ENCODE measurements at places on chromosomes 16 and 17.
A peak's percentile ranks its signal among the peaks of the same experiment; 100 is the strongest.

GRCh38 chr17:59366773-59367656 is 35.6 kb downstream of the YPEL2 start:
- no peak for DNase-seq

- no peak for DNase-seq
Measured at GRCh38 chr17:61710546-61710945, 119.5 kb upstream of the NACA2 start.

DNA sequence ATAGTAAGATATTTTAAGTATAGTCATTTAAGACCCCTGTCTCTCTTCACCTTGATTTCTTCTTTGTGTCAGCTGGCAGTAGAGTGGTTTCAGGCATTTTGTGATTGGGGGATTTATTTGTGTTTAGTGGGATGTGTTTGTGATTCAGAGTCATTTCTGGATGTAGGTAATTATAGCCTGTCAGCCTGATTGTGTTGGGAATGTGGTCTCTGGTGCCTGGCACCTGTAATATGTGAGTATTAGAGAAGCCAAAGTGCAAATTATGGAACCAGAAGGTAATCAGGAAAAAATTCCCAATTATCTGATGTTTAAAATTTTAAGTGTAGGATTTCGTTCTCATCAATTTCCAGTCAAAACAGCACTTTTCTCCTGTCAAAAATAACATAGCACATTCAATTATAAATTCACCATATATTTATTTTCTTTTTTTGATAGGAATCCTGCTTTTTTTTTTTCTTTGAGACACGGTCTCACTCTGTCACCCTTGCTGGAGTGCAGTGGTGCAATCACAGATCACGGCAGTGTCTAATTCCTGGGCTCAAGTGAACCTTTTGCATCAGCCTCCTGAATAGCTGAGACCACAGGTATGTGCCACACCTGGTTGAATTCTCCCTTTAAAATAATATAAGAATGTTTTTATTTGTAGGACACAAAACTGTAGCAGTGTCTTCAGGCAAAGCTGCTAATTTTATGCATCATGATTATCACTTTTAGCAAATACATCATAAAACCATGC is 42.7 kb downstream of the ATF7IP2 start:
- no peak for DNase-seq

DNA sequence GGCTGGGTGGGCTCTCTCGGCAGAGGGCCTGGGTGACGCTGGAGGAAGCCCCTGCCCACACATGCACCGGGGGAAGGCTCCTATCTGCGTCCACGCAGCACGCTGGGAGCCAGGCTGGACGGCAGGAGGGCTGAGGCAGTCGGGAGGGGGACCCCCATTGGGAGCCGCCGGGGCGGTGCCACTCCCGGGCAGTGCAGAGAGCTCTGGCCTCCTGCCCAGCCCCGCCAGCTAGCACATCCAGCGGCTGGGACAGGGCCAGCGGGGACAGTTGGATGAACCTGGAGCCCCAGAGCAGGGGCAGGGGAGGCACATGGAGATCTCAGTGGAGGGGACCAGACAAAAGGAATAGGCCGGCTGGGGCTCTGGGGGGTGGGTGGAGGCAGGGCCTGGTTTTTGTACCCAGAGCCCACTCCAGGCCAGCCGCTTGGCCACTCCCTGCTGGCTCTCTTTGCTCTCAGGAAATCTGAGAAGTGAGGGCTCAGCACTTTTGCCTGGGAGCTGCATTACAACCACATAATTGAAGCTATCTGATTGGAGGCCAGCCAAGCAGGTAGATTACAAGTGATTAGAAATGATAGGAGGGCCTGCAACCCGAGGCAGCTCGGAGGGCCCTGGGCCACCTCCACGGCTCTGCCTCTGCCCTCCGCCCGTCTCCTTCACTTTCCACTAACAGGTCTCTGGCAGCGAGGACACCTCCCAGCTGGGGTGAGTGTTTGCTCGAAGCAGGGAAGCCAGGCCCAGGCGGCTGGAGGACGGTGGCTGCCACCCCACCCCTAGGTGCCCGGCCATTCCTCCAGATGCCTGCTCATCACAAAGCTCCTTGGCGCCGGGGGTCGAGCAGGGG is 40.1 kb downstream of the ENGASE start:
- no peak for DNase-seq

DNA sequence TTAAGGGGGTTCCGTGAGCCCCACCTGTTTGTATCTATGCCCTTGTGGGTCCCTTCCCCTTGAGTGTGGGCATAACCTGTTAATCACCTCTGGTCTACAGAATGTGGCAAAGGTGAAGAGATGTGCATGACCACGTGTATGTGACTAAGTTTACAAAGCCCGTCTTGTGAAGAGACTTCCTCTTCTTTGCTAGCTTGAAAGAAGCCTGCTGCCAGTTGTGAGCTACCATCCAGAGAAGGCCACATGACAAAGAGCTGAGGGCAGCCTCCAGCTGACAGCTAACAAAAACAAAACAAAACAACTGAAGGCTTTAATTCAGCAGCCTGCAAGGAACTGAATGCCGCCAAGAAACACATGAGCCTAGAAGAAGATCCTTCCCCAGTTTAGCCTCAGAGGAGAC is 112.0 kb downstream of the AXIN2 start:
- DNase-seq: no peak

DNA sequence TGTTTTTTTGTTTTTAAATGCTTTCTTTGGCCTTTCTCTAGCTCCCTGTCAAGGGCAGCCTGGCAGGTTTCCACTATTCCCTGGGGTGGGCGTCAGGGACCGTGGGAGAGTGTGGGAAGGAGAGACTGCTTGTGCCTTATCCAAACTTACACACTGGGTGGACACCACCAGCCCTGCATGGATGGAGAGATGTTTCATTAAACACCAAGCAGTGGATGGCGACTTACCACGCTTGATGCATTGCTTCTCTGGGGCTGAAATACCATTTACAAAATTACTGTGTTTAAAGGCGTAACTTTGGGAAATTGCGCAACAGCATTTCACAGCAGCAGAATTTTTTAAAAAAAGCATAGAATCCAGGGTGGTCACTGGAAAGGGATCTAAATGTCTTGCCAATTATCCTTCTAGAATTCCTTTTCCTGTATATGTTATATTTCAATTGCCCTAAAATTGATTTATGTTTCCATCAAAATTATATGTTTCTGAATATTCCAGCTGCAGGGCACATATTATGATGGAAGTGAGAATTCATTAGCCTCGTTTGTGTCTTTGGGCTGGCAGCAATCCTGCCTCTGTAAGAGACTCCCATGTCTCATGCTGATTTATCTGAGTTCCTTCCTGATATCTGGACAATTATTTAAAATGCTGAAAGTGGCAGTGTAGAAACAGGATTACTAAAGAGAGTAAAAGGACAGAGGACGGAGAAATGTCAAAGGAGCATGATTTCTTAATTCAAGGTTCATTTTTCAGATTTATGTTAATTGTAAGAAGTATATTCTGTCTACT is 247.3 kb downstream of the GRIN2A start:
- no peak for DNase-seq

DNA sequence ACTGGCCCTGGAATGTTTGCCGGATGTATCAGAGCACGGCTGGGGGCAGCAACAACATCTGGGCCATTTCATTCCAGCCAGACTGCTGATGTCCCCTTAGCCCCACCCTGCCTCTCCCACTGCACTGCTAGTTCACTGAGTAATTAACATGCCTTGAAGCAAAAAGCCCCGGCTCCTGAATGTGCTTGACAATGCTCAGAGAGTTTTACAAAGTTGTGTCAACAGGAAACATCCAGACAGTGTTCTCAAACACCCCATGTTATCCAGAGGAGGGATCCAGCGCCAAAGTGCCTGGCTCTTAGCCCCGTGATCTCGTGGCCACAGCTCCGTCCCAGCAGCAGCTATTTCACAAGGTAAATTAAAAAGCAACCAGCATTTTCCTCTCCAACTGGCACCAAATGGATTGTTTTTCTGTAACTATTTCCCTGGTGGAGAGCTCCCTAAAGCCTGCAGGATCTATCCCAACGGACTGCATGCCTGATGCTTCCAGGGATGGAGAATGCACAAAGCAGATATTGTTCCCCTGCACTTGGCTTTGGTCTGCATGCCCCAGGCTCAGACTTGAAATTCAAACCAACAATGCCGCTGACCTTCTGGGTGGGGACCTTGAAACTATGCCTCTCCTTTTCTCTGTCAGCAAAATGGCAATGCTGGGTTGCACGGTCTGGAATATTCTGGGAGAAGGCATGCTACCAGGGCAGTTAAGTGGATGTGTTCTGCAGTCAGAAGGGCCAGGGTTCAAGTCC is 115.6 kb upstream of the CDH5 start:
- no peak for DNase-seq

DNA sequence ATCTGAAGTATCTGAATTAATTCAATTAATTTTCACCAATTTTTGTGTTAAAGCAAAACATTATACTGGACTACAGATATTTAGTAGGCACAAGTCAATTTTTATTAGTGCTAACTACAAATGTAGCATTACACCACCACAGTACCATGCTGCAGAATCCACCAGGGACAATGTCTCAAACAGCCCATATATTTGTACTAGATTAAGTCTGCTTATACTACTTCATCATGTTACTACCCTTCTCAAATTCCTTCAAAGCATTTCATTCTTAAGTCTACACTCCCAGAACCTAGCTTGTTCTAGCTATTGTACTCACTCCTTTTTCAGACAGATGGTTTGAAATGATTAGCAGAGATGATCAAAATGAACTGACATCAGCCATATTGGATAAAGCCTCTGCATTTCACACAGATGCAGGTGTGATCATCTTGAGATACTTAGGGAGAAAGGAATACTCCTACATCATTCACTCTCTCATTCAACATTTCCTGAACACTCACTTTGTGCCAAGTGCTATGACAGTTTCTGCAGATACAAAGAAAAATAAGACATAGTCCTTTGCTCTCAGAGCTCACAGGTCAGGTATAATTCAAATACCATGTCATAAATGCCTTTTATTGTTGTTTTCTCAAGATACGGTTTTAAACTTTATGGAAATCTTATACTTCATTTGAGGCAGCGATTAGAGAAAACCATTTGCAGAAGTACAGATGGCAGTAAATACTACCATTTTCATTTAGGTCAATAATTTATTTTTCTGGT is 47.7 kb downstream of the SMURF2 start:
- DNase-seq: no peak

- DNase-seq: peak; percentile 68
Measured at GRCh38 chr17:76121932-76122430, 18.4 kb upstream of the EXOC7 start.

GRCh38 chr17:46194393-46195216 is 1.4 kb upstream of the KANSL1 start:
- peak; percentile 75 for DNase-seq

- DNase-seq: peak; percentile 94
Measured at GRCh38 chr17:36722121-36722902, 120.9 kb downstream of the MRM1 start.

GRCh38 chr17:75842963-75843576 is 1.1 kb downstream of the UNC13D start:
- no peak for DNase-seq

DNA sequence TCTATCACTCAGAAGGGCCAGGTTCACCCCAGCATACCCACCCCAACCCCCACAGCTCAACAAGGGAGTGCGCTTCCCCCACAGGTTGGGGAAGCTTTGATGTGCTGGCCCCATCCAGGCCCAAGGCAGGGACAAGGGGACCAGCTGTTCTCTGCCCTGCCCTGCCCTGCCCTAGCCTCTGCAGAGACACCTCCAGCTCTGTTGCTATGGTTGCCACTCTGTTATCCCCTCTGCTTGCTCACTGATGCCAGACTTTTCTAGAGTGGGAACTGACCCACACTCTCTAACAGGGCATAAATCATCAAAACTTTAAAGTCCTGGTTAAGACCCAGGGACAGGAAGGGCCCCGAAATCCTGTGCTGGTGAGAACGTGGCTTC is 50.4 kb upstream of the ENPP7 start:
- DNase-seq: no peak

- DNase-seq: no peak
Measured at GRCh38 chr16:1407753-1408152, 6.8 kb downstream of the UNKL start.

DNA sequence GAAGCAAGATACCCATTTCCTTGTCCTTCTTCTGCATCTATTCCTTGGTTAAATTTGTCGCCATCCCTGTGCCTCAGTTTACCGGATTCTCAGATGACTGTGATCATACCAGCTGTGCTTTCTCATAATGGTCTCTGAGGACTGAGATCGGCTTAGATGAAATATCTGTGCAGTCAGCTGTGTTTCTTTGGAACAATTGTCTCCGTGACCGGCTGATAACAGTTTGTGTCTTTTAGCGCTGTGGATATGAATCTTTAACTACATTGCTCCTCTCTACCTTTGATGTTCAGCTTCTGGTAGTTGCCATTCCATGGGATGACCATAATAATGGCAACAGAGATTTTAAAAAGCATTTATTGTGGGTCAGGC is 473 bp downstream of the FTO start:
- DNase-seq: no peak

DNA sequence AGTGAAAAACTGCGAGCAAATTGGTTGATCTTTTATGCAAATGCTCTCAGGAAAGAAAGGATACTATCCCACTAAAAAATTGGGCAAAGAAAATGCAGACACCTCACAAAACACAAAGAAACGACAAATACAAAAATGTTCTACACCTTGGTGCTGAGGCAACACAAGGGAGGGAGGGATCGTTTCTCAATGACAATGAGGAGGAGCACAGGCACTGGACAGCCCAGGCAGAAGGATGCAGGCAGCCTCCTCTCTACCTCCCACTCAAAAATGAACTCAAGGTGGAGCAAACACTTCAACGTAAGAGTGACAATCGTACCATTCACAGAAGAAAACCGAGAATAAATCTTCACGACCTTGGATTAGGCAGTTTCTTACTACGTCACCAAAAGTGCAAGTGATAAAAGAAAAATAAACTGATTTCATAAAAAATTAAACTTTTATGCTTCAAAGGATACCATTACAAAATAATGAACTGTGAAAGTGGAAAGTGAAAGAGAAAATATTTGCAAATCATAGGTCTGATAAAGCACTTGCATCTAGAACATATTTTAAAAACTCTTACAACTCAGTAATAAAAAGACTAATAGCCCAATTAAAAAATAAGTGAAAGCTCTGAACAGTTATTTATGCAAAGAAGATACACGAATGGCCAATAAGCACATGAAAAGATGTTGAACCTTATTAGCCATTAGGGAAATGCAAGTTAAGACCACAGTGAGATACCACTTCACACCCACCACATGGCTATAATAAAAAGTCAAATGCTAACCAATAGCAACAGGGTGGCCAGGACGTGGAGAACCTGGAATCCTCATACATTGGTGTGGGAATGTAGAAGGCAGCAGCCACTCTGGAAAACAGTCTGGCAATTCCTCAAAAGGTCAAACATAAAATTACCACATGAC is 80.8 kb upstream of the TRAP1 start:
- no peak for DNase-seq

GRCh38 chr16:30394592-30395154 is 547 bp upstream of the ZNF48 start:
- DNase-seq: no peak

Data from GM13977 (cell line).